ENCODE measurements at places on chromosomes 13 and 19. TPM values are rescaled to one million over a fixed set of nuclear protein-coding genes. Genes with fewer than 3 reads are reported as not detected.

Gene SRRM5
- 0.50 TPM for total RNA-seq

Gene TLE2
- total RNA-seq = 1.1 TPM

Gene SHFL
- total RNA-seq = 16.9 TPM

Gene PODNL1
- 0.34 TPM for total RNA-seq

Gene PEAK3
- not detected for total RNA-seq

Gene HSD11B1L
- 4.1 TPM for total RNA-seq

Gene LSM4
- total RNA-seq = 750 TPM

Gene BRME1
- 3.9 TPM for total RNA-seq

Gene CHST8
- not detected for total RNA-seq

Gene ZNF100
- total RNA-seq = 0.60 TPM

Gene PSG4
- not detected for total RNA-seq

Gene COG3
- 60.5 TPM for total RNA-seq

Gene ZSCAN4
- total RNA-seq = not detected

Data from HT-29 (cell line).